Heart right ventricle (tissue), 16 donors: ENCODE measurements at places on chromosomes 6 and 20. TPM values are rescaled to one million over a fixed set of nuclear protein-coding genes. Genes with fewer than 3 reads are reported as not detected.

DNA sequence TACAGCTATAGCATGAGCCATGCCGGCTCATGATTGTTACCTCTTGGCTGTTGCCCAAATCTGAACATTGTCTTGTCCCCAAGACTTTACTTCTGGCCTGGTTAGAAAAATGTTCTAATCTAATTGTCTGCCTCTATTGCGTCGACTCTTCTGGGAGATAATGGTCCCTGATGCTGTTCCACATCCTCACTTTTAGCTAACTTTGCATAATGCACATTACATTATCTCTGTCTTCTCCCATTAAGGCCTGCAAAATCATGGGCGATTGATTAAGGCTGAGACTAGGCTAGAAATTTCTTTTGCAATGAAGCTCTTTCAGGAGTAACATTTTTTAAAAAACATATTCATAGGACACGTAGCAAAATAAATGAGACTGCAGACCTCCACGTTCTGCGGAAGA is 961.0 kb downstream of the KIF16B start:
- DNase-seq: no peak

DNA sequence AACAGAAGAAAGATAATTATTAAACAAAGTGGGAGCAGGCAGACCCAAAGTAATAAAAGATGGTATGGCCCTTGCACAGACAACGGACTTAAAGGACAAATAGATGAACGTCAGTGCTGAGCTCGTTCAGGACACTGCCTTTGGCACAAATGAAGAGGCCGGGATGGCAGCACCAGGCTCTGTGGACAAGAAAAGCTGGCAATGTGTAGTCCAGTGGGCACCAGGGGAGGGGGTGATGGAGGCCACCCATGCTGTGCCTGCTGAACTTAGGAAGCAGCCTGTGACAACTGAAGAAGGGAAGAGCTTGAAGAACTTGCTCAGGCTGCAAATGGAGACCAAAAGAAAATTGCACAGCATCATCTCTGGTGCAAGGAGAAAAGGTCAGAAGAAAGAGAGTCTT is 131.0 kb downstream of the ANKRD60 start:
- no peak for DNase-seq

DNA sequence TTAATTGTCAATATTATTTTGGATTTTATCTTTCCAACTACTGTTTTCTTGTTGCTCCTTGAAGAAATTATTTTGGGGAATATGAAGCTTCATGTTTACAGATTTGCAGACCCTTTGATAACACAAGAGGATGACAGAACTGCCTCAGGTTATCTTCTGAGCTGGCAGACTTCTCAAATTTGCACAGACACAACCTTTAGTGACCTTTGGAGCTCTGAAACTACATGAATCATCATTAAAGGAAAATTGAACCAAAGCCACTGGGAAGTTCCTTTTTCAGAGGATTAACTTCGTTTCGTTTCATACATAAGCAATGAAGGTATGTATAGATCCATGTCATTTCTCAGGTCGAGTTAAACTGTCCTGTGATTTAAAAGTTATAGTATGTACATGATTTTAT is 85.9 kb downstream of the FBXO5 start:
- no peak for DNase-seq

BTN1A1 gene
- not detected for total RNA-seq

C6orf58 gene
- not detected for total RNA-seq

CCN6 gene
- total RNA-seq: not detected

OR2J3 gene
- not detected for total RNA-seq
